ENCODE measurements at places on chromosomes 4 and X.

GRCh38 chr4:180153587-180153986, 2089.6 kb upstream of the TENM3 start:
- no peak for DNase-seq

GRCh38 chrX:145820825-145821224, 3.2 kb downstream of the SLITRK2 start:
- no peak for DNase-seq

- DNase-seq, result no peak
Measured at GRCh38 chr4:87035881-87036509, 101.2 kb downstream of the AFF1 start.

DNA sequence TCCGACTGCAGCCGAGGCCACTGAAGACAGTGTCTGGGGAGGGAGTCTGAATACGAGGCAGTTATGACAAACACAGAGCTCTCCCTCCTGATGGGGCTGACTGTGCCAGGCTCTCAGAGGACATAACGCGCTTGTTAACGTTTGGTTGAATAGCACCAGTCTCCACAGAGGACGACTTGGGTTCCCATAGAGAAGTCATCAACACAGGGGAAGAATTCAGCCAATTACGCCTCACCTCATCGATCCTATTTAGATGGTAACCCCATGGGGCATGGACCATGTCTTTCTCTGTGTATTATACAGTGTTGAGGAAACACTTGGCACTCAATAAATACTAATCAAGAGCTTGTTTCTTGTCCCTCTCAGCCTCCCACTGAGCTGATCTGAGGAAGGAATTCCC, 642.6 kb upstream of the LCORL start:
- DNase-seq, result no peak

GRCh38 chr4:181822005-181822375, 421.2 kb upstream of the TENM3 start:
- DNase-seq, result no peak

- no peak for DNase-seq
Measured at GRCh38 chr4:20870436-20870835, 170.2 kb downstream of the PACRGL start.

Measured in NCI-H187 treated with DMSO at 0.1 percent for 48 hours (cell line).